Stimulated activated CD4-positive, alpha-beta T cell treated with anti-CD3 and anti-CD28 coated beads, Interleukin-1b, Interleukin-23, amount 100 ng/mL, for 1 hour (primary cell): ENCODE measurements at places on chromosomes 11 and 22.

GRCh38 chr11:45568049-45568448 lies 97.4 kb downstream of the CHST1 start:
- DNase-seq, result no peak

DNA sequence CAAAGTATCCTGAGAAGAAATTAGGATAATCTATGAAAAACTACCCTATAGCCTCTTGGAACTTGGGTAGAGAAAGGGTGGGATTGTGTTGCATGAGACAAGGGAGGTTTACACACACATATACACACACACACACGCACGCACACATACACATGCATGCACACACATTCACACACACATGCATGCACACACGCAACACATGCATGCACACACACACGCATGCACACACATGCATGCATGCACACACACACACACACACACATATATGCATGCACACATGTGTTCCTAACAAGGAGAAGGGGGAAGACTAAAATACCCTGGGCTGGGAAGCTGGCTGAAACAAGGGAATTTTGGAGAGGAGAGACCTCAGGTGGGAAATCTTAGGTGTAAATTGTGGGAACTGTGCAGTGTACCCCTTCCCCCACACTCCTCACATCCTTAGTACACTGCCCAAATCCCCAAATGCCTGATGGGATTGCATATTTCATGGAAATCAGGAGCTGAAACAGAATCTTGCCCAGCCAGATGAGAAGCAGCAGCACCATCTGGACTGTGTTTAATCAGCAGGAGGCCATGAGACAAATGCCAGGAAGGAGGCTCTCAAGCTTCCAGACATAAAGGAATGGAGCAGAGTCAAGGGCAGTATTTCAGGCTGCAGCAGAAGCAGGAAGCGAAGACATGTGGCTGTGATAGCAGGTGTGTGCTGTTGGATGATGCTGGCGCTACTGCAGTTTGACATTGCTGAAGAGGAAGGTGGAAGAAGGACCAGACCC lies 14.6 kb upstream of the POLD3 start:
- no peak for DNase-seq

- DNase-seq, result no peak
Measured at GRCh38 chr11:61701242-61701886, 21.2 kb downstream of the DAGLA start.

- DNase-seq, result no peak
Measured at GRCh38 chr11:31804312-31805036, 6.6 kb downstream of the PAX6 start.

DNA sequence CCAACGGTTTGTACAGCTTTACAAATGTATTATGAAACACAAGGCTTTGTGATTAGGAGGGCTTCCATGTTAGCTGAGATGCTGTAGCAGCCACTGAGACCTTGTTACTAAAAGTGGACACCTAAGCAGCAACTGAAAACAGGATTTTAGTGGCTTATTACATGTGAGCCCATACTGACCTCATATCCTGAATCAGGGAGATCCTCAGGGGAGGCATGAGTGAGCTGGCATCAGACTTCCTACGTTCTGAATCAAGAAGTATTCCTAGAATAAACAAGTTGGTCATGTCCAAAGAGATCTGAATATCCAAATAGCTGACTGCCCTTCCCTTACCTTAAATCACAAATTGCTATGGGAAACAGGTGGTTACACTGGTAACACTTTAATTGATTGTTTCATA lies 59.1 kb upstream of the SCUBE2 start:
- no peak for DNase-seq

- DNase-seq, result no peak
Measured at GRCh38 chr11:95322539-95322938, 91.5 kb upstream of the SESN3 start.

DNA sequence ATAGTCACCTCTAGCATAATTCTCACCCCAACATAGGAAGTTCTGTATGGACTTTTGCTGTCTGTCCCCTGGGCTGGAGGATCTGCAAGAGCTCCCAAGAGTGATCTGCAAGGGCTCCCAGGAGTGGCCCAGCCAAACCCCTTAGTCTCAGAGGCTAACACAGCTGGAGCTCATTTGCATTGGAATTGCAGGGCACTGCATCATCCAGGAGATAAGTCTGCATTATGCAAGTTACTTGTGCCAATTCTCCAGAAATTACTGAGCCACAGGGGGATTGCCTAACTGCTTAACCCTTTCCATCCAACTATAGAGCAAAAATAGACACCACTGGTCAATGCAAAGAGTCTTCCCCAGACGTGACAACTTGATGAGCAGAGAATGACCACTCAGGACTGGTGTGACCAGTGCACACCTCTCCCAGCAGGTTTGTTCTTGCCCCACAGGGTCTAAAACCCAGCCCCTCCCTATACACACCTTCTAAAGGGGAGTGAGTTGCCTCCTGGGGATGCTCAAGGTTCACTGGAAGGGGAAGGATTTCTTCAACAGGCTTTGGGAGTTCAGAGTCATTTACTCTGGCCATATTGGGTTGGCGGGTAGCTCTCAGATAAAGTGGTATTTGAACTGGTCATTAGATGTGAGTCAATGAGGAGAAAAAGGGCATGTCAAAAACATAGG lies 38.4 kb downstream of the POU2AF3 start:
- DNase-seq, result no peak

GRCh38 chr11:41334007-41334933 lies 125.2 kb downstream of the LRRC4C start:
- DNase-seq, result no peak

GRCh38 chr11:61593151-61593550 lies 12.3 kb upstream of the SYT7 start:
- no peak for DNase-seq

- no peak for DNase-seq
Measured at GRCh38 chr11:95688015-95688414, 101.6 kb downstream of the FAM76B start.

DNA sequence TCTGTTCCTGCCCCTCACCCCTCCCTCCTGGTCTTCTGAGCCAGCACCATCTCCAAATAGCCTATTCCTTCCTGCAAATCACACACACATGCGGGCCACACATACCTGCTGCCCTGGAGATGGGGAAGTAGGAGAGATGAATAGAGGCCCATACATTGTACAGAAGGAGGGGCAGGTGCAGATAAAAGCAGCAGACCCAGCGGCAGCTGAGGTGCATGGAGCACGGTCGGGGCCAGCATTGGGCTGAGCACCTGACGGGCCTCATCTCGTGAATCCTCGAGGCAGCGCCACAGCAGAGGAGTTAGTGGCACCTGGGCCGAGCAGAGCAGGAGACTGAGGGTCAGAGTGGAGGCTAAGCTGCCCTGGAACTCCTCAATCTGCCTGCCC lies 941.8 kb downstream of the BRD1 start:
- no peak for DNase-seq

DNA sequence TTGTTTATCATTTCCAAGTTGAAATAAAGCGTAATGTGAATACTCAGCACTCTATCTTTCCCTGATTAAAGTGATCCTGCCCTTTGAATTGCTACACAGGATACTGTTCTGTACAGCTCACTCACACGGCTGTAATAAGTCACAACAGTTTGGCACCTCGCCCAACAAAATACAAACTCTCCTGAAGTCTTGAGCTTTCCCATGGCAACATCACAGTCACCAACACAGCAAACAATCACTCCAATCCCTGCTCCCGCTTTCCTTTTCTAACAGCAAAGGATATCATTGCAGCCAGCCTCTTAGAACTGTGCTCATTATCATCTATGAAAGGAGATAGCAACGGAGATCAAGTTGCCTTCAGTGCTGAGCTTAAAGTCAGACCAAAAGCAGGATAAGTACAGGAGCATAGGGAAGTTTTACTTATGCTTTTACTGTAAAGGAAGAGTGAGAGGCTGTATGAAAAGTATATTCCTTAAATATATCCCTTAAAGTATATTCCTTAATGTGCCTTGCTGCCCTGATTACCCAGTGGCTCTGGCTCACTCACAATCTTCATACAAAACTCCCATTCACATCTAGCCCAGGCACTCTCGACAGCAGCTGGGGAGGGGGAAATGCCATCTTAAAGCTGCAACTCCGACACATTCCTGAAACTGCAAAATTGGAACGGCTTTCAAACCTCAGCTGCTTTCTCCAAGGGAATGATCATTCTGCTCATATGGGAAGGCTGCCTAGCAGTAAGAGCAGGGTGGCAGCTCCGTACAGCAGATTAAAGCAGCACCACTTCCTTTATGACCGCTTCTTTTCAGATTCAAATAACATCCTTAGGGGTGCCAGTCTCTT lies 35.8 kb downstream of the MAML2 start:
- DNase-seq, result no peak

- DNase-seq, result no peak
Measured at GRCh38 chr11:134637091-134638015, 225.3 kb upstream of the B3GAT1 start.

GRCh38 chr11:112343368-112344039 lies 82.8 kb upstream of the PLET1 start:
- DNase-seq, result no peak

- no peak for DNase-seq
Measured at GRCh38 chr22:40739721-40740120, 60.4 kb downstream of the MCHR1 start.

DNA sequence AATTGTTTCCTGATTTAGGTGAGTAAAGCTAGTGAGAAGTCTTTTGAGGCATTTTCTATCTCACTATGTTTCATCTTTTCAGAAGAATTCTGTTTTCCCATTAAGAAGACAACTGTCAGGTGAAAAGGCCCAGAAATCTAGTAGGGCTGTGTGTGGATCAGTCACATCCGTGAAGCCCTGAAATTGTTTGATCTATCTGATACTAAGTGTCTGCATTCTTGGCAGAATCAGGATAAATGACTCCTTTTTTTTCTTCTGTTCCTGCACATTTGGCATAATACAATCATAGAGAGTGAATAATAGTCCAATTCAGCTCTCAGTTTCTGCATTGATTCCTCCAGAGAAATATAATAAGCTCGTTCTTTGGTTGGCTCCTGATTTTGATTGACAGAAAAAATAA lies 208.3 kb downstream of the NAV2 start:
- no peak for DNase-seq

DNA sequence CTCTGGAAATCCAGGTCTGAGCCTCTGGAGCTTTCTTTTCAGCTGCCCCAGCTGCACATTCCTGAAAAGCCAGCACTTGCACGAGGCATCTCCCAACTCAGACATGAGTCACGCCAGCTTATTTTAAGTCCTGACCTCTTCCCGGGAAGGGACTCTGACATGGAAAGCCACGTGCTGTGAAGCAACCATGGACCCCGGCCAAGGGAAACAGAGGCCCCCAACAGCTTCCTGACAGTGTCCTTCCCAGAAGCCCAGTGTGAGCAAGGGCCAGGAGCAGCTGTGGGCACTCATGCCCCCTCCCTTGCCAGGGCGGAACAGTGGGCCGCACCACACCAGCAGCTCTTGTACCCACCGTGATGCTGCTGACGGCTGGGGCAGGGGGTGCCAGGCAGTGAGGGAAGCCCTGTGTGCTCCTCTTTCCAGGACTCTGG lies 118.8 kb upstream of the CADM1 start:
- no peak for DNase-seq

DNA sequence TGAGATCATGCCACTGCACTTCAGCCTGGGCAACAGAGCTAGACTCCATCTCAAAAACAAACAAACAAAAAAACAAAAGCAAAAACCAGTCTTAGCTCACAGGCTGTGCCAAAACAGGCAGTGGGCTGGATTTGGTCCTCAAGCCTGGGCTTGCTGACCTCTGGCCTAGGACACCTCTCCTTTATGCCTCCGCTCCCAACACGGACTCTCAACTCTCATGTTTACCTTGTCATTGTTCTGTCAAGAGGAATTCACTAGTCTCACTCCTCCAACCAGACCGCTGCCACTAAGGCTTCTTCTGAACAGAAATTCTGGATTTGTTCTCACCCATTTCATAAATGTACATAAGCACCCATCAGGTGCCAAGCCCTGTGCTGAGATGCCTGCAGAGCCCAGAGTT lies 42.6 kb downstream of the FAM83F start:
- DNase-seq, result no peak

DNA sequence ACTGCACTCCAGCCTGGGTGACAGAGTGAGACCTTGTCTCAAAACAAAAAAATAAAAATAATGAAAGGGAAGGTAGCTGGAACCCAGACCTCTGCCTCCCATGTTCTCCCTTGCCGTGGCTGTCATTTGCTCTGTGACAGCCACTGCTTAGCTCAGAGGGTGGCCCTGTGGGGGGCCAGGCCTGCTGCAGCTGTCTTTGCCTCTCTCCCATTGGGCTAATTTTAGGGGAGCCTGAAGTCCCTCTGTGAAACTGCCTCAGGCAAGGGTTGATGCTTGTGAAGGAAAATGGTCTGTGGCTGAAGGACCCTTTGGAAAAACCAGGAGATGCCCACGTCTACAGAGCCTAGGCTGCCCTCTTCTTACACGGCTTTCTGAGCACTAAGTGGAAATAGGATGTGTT lies 42.9 kb downstream of the C11orf91 start:
- no peak for DNase-seq

- DNase-seq, result no peak
Measured at GRCh38 chr11:58023435-58023931, at the start of gene OR9Q1. TSS of gene OR9Q1 (plus strand) at chr11:58023881. CDS start at chr11:58179445, 155,564 bp downstream.

DNA sequence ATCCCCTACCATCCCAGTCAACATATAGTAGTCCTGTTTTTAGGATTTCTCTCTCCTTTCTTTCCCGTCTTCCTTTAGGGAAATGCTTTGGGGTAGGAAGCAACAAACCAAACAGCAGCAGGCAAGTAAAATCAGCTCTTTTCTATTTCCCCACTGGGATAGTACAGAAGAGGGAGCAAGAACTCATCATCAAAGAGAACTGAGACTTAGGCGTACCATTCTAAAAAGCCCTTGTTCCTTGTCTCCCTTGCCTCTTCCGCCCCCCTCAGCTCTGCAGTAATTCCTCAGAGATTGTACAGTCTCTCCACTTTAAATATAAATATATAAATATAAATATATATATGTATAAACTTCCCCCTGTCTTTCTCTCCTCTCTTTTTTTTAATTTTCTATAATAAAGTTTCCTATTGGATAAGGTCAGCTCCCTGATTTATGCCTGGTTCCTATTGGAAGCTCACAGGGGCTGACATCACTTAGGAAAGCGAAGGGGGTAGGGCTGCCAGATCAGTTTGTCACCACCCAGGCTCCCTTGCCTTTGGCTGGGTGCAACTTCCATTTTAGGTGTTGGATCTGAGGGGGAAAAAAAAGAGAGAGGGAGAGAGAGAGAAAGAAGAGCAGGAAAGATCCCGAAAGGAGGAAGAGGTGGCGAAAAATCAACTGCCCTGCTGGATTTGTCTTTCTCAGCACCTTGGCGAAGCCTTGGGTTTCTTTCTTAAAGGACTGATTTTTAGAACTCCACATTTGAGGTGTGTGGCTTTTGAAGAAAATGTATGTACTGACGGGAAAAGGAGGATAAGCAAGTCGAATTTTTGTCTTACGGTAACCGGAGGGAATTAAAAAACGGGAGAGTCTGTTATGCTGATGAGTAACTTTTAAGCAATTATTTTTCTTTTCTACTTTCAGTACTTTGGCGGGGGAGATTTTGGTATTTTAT lies at the start of gene CTNND1:
Gene CTNND1 (plus strand): TSS at position 502 of the 934 bp plus-strand sequence. CDS start 29,677 bp downstream, outside the sequence.
- no peak for DNase-seq

DNA sequence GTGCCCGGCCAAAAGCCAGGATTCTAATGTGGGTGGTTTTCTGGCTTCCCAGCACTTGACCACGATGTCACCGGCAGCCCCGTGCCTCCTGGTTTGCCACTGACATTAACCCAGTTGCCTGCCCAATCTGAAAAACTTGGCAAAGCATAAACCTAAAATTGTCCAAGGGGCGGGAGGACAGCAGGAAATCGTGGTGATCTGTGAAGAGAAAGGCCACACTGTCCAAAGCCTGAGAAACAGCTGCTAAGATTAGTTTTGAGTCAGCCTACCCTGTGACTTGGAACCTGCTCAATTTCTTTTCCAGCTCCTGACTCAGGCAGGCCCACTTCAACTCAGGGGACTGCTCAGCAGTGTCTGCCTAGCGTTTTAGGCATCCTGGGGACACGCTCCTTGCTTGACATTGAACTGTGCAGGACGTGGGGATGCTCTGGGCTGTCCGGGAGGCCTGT lies 8.2 kb upstream of the F2 start:
- no peak for DNase-seq

GRCh38 chr22:24178502-24179440 lies 2.5 kb upstream of the SUSD2 start:
- no peak for DNase-seq
